IPS DF 6.9 (cell line): ENCODE measurements at places on chromosomes 2 and 18.
A peak's percentile ranks its signal among the peaks of the same experiment; 100 is the strongest.

DNA sequence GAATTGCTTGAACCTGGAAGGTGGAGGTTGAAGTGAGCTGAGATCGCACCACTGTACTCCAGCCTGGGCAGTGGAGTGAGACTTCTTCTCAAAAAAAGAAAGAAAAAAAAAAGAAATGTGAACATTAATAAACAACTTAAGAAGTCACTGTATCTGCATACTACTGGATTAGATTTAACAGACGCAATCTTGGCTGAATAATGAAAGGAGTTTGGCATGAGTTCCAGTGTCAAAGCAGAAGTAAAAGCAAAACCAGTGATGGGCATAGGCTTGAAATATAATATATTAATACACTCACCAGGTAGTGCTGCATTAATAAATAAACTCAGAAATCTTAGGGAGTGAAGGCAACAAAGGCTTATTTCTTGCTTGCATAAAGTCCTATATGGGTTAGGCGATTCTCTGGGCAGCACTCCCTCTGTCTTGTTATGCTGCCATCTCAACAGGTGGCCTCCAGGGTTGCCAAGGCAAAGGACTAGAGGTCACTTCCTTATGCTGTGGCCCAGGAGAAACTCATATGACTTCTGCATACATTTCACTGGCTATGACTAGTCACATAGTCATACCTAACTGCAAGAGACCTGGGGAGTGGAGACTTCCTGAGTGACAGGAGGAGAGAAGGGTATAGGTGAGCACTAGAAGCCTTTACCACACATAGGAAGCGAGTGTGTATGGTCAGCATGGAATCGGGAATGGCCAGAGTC lies 296.2 kb upstream of the SPRED2 start:
- DNase-seq = no peak

GRCh38 chr2:30266051-30266621 lies 34.8 kb downstream of the LBH start:
- no peak for DNase-seq

DNA sequence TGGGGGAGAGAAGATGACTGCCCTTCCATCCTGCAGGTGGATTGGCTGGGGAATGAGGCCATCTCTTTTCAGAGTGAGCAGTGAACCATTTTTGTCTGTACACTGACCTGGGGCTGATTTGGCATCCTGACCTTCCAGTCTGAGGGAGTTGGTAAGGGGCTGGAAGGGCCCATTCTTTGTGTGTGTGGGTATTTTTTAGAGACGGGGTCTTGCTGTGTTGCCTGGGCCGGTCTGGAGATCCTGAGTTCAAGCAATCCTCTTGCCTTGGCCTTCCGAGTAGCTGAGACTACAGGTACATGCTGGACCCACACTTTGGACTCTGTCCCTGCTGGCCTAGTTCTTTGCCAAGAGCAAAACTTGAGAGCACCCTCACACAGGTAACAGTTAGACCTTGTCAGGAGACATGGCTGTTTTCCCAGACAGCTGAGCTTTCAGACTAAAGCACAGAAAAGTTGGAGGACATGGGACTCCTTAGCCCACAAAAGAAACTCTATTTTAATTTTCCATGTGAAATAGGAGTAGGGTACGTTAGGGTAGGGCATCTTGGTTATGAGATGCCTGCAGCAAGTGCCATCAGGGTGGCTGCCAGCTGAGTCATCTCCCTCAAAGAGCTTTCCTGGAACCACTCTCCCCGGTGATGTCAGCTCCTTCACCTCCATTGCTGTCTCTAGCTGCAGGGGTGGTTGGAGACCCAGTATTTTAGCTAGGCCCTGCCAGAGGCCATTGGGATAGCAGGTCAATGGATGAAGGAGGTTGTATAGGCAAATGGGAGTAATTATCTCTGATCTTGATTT lies 60.7 kb downstream of the DGKD start:
- no peak for DNase-seq

- DNase-seq = peak; percentile 13
Observed at GRCh38 chr2:4762951-4763376, 929.2 kb upstream of the SOX11 start.

DNA sequence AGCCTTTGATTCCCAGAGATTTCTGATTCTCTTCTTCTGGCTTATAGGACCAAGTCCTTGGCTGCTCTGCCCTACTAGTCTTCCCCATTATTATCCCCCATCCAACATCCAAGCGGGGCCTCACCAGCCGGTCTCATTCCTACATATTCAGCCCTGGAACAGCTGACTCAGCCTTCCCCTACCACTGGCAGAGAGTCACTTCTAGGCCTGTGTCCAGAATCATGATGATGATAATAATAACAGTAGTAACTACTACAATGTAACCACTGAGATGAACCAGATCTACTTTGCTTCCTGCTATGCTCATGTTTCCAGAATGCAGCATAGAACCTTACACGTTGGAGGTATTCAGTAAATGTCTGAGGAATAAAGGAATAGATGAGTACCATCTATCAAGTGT lies 295.2 kb downstream of the SRBD1 start:
- DNase-seq = no peak

DNA sequence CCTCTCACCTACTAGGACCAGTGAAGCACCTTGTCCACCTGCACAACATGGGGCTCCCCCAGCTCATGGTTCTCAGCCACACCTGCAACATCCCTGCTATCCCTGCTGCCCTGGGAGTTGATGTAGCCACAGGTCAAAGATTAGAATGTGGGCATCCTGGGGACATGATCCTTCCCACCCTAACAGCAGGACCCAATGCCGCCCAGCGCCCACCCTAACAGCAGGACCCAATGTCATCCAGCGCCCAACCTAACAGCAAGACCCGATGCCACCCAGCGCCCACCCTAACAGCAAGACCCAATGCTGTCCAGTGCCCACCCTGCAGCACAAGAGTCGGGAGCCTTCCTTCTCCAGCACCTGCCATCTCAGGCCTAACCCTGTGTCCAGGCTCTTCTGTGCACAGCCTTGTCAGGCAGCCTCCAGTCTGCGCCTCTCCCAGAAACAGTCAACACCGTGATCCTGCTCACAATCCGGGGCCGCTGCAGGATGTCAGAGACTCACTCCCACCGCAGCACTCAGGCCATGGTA lies 237.3 kb upstream of the SALL3 start:
- DNase-seq = no peak

DNA sequence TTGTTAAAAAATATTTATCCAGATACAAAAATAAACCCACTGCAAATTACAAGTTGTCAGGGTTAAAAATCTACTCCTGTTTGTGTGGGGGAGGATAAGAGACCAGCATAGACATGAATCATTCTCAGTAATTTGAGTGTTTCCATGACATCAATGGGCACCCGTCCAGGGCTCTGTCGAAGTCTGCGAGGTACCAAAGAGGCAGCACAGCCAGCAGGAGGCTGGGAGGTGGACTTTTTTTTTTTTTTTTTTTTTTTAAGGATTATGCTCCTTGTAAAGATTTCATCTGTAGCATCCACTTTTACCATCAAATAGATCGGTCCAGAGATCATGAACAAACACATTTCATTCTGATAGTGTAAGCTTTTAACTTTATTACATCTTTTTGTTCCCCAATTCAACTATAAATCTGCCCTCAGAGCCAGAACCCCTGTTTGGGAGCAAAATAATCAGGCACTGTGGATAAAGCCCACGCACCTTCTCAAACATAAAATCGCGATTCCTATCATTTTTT lies 182.0 kb downstream of the TCF4 start:
- DNase-seq = no peak

DNA sequence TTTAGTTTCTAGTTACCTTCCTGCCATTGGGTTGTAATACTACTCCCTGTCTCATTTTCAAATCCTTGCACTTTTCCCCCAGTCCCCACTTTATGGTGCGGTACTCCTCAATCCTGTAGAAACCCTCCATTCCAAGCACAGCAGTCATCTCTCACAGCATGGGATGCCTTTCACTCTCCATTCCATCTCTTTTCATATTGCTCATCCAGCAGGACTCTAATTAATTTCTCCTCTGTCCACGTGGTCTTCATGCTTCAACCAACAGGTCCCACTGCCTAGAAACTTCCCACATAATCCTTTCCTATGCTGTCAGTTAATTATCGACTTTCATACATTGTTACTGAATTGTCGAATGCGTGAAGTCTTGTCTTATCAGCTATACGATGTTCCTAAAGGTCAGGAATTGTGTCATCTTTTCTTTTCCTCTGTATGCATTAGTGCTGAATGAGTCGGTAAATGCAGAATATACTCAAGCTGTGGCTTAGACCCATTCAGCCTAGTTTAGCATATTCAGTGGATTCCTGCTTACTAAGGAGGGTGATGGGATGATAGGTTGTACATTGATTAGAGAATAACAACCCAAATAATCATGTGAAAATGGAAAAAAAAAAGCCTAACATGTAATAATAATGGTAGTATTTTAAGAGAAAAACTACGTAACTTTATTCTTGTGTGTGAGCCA lies 89.7 kb downstream of the CRIM1 start:
- no peak for DNase-seq
